Activated CD4-positive, alpha-beta T cell treated with anti-CD3 and anti-CD28 coated beads, Interleukin-2, amount 50 U/mL, for 24 hours (primary cell): ENCODE measurements at places on chromosomes 5 and 9.

DNA sequence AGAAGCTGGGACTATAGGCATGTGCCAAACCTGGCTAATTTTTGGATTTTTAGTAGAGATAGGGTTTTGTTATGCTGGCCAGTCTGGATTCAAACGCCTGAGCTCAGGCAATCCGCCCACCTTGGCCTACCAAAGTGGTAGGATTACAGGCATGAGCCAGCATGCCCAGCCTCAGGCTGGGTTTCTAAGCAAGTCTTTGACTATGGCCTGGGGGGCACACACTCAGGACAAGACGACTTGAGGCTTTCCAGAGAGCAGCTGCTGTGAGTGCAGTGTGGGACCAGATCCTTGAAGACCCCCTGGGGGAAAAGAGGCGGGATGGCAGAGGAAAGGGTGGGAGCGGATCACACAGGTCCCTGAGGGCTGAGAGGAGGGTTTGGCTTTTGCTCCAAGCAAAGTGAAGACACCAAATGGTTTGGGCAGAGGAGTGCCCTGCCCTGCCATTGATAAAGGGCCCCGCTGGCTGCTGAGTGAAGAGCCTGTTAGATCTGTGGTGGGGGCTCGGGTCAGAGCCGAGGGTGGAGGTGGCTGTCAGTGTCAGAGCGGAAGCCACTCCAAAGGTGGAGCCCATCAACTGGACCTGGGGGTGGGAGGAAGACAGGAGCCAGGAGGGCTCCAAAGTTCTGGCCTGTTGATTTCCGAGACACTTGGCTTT lies 46.8 kb upstream of the FUBP3 start:
- no peak for DNase-seq

GRCh38 chr5:13783726-13784125 lies 160.8 kb downstream of the DNAH5 start:
- DNase-seq, result no peak

DNA sequence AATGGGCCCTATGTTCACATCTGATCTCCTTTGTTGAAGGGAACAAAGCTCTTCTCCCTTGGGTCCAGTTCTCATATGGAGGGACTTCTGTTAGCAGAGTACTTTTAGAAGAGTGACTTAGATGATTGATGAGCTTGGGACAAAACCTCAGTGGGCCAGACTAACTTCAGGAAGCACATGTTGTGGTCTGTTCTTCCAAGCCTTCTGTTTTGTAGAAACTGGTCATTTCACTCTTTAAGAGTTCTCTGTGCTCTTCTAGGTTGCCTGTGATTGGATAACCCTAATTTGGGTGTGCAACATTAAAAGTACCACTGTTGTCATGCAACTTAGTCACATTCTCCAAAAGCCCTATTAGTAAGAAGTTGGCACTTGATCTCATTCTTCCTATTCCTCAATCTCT lies 183.5 kb upstream of the ACO1 start:
- DNase-seq, result no peak

DNA sequence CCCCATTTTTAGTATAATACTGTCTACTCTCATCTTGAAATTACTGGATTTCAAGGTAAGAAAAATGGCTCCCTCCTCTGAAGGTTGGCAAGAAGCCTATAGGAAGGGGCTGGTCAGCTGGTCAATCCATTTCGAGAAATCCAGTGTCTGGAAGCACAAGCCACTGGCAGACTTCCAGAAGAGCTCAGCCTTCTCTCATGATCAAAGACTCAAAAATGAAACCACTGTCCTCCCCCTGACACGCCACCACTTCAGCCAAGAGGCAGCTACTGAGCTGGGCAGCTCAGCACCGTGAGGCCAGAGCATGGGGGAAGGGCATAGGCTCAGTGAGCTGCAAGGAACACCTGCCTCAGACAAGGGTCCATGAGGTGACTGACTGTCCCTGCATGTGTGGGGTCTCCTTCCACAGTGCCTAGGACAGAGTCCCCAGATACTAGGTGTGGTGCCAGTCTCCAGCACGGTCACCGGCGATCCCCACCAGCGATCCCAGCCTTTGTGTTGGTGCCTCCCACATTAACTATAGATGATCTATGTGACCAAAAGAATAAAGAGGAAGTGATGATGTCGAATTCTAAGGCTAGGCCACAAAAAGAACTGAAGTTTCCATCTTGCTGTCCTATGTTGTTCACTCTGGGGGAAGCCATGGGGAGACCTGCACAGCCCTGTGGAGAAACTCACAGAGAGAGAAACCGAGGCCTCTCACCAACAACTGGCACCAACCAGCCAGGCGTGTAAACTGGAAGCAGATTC lies 100.1 kb upstream of the LRRTM2 start:
- no peak for DNase-seq

DNA sequence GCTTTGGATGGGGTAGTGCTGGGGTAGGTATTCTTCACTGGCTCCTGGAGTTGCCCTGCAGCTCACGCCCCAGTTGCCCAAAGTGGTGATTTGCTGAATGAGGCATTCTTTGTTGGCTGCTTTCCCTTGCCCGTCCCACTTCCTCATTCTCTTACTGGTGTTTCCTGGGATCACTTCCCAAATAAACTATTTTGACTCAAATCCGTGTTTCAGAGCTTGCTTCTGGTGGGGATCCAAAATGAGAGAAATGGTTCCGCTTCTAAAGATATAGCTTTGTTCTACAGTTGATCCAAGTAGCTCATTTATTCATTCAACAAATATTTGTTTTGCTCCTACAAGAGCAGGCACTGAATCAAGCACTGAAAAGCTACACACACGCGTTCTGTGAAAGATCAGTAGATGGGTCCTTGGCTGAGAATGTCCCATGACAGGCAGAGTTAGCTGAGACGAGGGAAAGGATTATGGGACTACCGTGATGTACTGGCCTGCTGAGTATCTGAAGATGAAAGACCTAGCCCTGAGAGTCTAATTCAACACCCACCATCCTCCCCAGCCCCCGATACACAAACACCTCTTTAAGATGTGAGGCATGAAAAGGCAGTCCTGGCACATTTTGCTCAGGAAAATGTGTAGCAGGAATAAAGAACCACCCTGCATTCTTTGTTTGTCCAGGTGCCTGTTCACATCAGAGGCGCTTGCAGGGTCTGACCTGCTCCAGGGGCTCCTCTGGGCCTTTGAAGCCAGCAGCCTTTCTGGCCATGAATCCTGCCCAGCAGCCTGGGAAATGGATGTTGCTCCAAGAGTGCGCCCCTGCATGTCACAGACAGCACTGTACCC lies 143.1 kb upstream of the RANBP3L start:
- no peak for DNase-seq

- no peak for DNase-seq
These were observed 19.7 kb downstream of the C6 start for GRCh38 chr5:41193456-41194205.

- no peak for DNase-seq
These were observed 129.8 kb downstream of the NXNL2 start for GRCh38 chr9:88664773-88665172.
